ENCODE measurements at places on chromosomes 4 and X.
A peak's percentile ranks its signal among the peaks of the same experiment; 100 is the strongest.

GRCh38 chrX:43469391-43470054 lies 186.6 kb upstream of the MAOA start:
- no peak for DNase-seq

GRCh38 chr4:94468093-94468769 lies 16.5 kb downstream of the PDLIM5 start:
- no peak for DNase-seq

GRCh38 chrX:16185725-16186136 lies 18.4 kb downstream of the MAGEB17 start:
- DNase-seq: no peak

DNA sequence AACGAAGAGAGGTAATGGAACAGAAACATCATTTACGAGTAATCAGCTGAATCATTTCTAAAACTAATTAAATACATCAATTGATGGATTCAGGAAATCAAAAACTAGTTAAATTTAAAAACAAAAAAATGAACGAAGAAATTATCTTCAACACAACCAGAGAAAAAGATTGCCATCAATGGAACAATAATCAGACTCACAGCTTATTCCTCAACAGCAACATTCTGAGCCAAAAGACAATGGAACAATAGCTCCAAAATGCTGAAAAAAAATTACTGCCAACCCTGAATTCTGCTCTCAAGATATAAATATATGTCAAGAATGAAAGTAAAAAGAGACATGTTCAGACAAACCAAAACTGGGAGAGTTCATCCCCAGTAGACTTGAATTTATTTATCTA lies 65.5 kb upstream of the KLF3 start:
- no peak for DNase-seq

- DNase-seq: no peak
Observed at GRCh38 chrX:6163721-6164120, 64.9 kb downstream of the NLGN4X start.

DNA sequence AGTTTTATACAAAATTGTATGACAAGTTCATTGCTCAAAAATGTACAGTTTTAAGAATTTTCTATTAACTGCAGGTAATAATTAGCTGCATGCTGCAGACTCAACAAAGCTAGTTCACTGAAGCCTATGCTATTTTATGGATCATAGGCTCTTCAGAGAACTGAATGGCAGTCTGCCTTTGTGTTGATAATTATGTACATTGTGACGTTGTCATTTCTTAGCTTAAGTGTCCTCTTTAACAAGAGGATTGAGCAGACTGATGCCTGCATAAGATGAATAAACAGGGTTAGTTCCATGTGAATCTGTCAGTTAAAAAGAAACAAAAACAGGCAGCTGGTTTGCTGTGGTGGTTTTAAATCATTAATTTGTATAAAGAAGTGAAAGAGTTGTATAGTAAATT lies 131.0 kb downstream of the TET2 start:
- DNase-seq: no peak

DNA sequence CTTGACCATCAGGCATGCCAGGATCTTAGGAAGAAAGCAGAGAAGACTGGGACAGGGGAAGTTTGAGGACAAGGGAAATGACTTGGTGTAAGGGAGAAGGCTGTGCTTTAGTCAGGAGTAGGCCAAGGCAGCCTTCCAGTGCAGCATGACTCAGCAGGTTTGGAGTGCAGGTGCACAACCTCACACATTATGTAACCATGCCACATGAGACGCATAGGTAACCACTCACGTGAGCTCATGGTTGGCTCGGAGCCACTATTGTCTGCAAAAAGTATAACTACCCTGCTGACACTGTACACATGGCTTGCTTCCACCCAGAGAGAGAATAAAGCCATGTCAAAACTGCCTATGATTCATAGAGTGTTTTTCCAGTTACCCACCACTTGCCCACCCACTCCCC lies 715.9 kb downstream of the SMARCA1 start:
- peak; percentile 9 for DNase-seq

- no peak for DNase-seq
Observed at GRCh38 chrX:107940095-107940494, 42.1 kb downstream of the TEX13B start.

GRCh38 chr4:114563536-114564315 lies 34.9 kb upstream of the UGT8 start:
- DNase-seq: no peak

GRCh38 chr4:10750714-10751113 lies 66.1 kb upstream of the CLNK start:
- DNase-seq: no peak

DNA sequence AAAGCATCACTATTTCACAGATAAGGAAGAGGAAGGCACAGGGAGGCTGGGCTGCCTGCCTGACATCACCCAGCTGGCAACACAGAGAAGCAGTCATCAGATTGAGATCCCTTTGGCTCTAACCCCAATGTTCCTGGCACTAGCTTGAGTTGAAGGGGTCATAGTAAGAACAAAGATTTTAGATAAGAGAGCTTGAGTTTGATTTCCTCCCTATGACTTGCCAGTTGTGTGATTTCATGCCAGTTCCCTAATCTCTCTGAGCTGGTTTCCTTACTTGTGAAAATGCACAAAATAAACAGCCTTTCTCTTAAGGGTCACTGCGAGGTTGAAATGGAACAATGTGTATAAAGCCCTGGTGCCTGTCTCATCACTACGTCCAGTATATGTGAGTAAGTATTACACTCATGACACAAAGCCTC lies 475.4 kb upstream of the HS3ST1 start:
- no peak for DNase-seq

- DNase-seq: no peak
Observed at GRCh38 chr4:110170861-110171260, 27.6 kb downstream of the ELOVL6 start.

GRCh38 chr4:159146488-159146887 lies 43.6 kb downstream of the RAPGEF2 start:
- no peak for DNase-seq

- no peak for DNase-seq
Observed at GRCh38 chr4:163085085-163085484, 81.6 kb downstream of the NAF1 start.

DNA sequence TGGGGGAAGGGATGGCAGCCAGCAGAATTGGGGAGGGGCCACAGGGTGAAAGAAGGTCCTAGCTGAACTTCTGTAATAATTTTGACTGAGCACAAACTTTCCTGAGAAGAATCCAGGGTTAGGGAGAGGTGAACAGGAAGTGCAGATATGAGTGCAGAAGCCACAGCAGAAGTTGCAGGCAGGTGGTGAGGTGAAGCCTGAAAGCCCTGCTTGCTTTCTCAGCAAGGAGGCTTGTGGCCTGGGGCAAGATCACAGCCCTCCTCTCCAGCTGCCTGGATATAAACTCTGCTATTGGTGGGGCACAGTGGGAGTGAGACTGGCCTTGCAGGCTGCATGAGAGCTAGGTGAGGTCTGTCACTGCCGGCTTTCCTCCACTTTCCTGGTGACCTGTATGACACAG lies 44.1 kb upstream of the UPRT start:
- DNase-seq: peak; percentile 42

GRCh38 chrX:127943571-127943970 lies 108.6 kb downstream of the ACTRT1 start:
- no peak for DNase-seq

- peak; percentile 54 for DNase-seq
Observed at GRCh38 chrX:78383594-78383993, 56.2 kb upstream of the CYSLTR1 start.

- DNase-seq: peak; percentile 83
Observed at GRCh38 chr4:1351854-1352566, 5.0 kb downstream of the UVSSA start.

GRCh38 chr4:129230846-129231245 lies 134.9 kb downstream of the C4orf33 start:
- DNase-seq: no peak

GRCh38 chr4:123822353-123822752 lies 425.8 kb downstream of the SPRY1 start:
- no peak for DNase-seq

GRCh38 chr4:2812612-2813354 lies 19.9 kb downstream of the SH3BP2 start:
- DNase-seq: peak; percentile 48

- peak; percentile 62 for DNase-seq
Observed at GRCh38 chrX:3815896-3816664, 102.6 kb upstream of the PRKX start.

- DNase-seq: no peak
Observed at GRCh38 chr4:80252427-80252826, 14.0 kb upstream of the FGF5 start.

DNA sequence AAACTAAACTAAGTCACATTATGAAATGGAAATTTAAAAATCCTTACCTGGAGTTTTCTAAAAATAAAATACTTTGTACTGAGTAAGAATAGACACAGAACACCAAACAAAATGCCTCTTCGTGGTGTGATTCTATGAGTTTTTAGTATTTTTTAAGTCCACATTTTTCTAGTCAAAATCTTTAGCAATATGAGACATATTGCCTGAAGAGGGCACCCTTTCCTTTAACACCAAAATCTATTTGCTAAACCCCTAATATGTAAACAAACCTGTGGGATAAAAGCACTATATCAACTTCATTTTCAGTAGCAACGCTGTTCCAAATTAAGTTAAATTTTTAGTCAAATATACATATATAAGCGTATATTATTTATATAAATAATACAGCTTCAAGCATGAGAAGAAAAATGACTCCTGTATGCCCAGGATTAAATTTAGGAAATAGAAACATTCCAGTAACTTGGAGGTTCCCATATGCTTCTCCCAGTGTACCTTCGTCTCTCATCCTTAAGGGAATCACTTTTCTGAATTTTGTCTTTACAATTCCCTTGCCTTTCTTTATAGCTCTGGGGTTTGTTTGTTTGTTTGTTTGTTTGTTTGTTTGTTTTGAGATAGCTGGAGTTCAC lies 23.0 kb upstream of the PGM2 start:
- DNase-seq: no peak

DNA sequence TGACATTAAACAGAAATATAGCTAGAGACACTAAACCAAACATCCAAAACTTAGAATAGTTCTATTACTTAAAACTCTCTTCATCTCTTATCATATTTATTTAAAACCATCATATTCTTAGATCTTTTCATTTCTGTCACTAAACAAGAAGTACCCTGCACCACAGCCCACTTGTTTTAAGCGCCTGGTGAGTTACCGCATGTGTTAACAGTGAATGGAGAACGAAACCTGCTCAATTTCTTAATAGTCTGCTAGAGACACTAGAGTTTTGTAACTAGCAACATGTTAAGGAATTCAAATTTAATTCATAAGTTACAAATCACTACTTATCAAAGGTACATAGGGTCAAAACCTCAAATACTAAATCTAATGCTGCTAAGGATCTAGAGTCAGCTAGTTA lies 111.5 kb downstream of the FBXW7 start:
- no peak for DNase-seq

DNA sequence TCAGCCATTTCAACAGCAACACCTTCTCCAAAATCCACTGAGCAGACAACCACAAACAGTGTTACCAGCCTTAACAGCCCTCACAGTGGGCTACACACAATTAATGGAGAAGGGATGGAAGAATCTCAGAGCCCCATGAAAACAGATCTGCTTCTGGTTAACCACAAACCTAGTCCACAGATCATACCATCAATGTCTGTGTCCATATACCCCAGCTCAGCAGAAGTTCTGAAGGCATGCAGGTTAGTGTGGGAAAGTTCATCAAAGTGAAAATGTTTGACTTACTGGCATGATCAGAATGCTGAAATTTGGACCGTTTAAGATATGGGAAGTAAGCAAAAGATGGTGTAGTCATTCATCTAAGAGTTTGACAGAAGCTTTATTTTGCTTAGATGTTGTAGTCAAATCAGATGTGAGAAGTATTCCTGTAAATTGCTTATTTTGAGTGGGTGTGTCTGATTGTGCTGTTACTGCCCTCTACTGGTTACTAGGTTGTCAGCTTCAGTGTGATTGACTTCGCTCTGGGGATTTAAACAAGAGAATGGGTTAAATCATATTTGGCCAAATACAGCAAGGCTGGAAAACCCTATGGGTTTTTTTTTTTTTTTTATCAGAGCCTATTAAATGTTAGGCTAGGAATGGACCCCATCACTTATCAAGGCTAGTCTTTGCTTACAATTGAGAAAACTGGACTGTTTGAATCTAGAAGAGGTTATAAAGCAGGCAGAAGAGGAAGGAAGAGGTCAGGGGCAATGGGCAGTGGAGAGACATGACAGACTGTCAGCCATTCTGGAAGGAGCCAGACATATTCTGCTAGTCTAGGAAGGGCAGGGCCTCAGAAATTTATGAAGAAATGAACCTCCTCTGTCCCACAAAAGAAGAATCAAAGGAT lies 130.3 kb downstream of the DIPK2B start:
- peak; percentile 16 for DNase-seq

DNA sequence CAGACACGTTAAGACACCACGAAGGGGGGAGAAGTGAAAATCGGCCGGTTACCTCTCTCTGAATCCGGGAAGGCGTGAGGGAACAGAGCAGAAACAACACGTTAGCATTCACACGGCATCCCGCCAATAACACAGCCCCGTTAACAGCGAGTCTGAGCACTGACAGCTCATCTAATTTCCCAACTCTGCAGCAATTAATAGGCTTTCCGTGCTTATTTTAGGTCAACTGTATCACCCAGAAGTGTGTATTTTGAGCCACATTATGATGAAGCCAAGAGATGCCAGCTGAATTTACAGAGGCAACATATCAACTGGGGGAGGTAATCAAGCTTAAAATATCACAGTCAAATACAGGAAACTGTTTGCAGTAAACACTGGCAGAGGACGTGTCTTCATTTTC lies 92.6 kb downstream of the NSUN7 start:
- DNase-seq: no peak

GRCh38 chrX:9466124-9466495 lies 1.3 kb downstream of the TBL1X start:
- no peak for DNase-seq

DNA sequence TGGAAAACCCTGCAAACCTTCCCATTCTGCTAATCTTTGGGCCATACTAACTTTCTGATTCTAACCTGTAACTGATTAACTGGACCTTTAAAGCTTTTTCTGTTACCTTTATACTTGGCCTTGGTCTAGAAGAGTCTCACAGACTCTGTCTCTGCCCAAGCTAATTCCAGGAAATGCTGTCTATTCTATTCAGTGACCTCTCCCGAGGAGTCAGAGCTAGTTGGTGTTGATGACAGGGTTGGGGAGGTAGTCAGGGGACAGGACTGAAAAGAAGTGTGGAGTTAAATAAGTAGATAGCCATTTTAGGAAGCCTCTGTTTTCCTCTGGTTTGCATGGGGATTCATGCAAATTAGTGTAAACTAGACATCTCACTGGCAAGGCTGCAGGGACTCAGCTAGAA lies 429.5 kb downstream of the GRID2 start:
- no peak for DNase-seq

GRCh38 chr4:83172371-83172770 lies 57.8 kb upstream of the PLAC8 start:
- DNase-seq: no peak

DNA sequence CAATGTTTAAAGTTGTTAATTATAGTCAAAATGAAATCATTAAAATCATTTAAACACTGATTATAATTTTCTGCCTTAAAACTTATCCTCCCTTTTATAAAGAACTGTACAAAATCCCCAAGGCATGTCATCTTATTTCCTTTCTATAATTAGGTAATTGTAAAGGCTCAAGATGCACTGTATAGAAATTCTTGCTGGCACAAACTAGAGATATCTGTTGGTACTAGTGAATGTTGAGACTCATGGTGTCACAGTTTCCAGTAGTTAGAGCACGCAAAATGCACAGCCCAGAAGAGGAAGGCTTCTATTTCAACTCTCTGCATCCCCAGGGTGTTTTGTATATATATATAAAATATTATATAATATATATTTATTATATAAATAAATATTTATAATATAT lies 22.7 kb upstream of the PLA2G12A start:
- no peak for DNase-seq

- DNase-seq: no peak
Observed at GRCh38 chr4:151678048-151678872, 82.5 kb downstream of the GATB start.

- no peak for DNase-seq
Observed at GRCh38 chr4:159240687-159241086, 137.8 kb downstream of the RAPGEF2 start.
